ENCODE measurements at places on chromosomes 16 and 17.

GRCh38 chr17:58329810-58330537, 1.4 kb upstream of the TSPOAP1 start:
- peaks cover 45% of the 10 kb centered on the region for H3K36me3 ChIP-seq
- H3K4me3 ChIP-seq = peak overlapping the region; percentile 100
- DNase-seq = no peak
- H3K27ac ChIP-seq = peak overlapping the region; percentile 99
- peaks cover 2% of the 10 kb centered on the region for H3K27me3 ChIP-seq

GRCh38 chr16:54241525-54241924, 45.1 kb downstream of the IRX3 start:
- no peak overlapping the region for H3K4me3 ChIP-seq
- H3K27me3 ChIP-seq = peaks cover 4% of the 10 kb centered on the region
- H3K4me1 ChIP-seq = no peaks in the 10 kb centered on the region
- no peak overlapping the region for H3K27ac ChIP-seq
- no peak for DNase-seq

GRCh38 chr17:63407741-63408330, 38.3 kb downstream of the CYB561 start:
- no peaks in the 10 kb centered on the region for H3K27me3 ChIP-seq
- no peak overlapping the region for H3K27ac ChIP-seq
- peaks cover 2% of the 10 kb centered on the region for H3K4me1 ChIP-seq

DNA sequence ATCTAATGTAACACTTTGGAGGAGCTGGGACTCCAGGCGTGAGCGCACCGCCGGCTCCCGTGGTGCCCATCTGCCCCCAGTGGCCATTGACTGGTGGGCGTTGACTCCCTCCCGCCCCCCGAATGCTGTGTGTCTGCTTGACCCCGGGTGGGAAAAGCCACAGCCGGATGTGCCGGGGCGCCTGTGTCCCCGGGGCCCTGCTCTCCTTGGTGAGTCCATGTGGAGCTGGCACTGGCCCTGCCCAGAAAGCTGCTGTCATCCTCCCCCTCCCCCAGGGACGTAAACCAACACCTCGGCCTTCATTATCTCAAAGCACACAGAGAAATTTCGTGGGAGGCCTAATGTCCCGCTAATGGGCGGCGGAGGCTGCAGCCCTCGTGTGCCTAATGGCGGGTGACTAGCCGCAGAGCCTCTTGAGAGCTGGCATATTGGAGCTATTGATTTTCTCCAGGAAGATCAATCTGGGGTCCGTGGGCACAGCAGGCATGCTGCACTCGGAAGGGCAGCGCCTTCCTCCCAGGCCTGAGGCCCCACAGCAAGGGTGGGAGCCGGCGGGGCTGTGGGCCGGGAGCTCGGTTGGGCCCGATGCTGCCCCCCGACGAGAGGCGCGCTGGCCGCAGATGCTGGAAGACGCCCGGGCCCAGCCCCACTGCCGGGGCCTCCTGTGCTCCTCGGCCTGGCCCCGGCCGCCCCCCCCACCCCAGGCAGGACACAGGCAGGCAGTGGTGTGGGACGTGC, 4.0 kb upstream of the PERCC1 start:
- no peaks in the 10 kb centered on the region for H3K36me3 ChIP-seq
- H3K4me3 ChIP-seq = no peak overlapping the region
- H3K27ac ChIP-seq = no peak overlapping the region
- peaks cover 5% of the 10 kb centered on the region for H3K4me1 ChIP-seq
- no peaks in the 10 kb centered on the region for H3K27me3 ChIP-seq

- H3K4me3 ChIP-seq = no peak overlapping the region
- DNase-seq = no peak
- H3K4me1 ChIP-seq = no peaks in the 10 kb centered on the region
- H3K27me3 ChIP-seq = peaks cover 2% of the 10 kb centered on the region
- no peaks in the 10 kb centered on the region for H3K36me3 ChIP-seq
These were observed 98.0 kb downstream of the SHISA9 start for GRCh38 chr16:12999368-12999767.

DNA sequence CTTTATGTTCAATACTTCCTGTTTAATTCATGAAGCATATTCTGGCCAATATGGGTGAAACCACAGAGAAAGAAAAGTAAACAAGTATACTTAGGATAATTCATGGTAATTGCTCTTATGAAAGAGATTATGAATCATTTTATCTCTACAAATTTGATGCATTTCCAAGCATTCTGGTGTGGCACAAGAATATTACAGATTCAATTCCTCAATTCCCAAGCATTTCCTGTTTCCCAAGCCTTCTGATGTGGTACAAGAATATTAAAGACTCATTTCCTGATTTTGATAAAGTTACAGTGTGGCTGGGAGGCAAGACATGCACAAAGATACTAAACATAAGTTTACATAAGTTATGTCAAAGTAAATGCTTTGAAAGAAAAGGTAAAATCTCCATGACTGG, 126.1 kb upstream of the NUDT7 start:
- no peaks in the 10 kb centered on the region for H3K36me3 ChIP-seq
- no peaks in the 10 kb centered on the region for H3K4me1 ChIP-seq
- DNase-seq = no peak
- peaks cover 2% of the 10 kb centered on the region for H3K27me3 ChIP-seq
- no peak overlapping the region for H3K27ac ChIP-seq
- no peak overlapping the region for H3K4me3 ChIP-seq

DNA sequence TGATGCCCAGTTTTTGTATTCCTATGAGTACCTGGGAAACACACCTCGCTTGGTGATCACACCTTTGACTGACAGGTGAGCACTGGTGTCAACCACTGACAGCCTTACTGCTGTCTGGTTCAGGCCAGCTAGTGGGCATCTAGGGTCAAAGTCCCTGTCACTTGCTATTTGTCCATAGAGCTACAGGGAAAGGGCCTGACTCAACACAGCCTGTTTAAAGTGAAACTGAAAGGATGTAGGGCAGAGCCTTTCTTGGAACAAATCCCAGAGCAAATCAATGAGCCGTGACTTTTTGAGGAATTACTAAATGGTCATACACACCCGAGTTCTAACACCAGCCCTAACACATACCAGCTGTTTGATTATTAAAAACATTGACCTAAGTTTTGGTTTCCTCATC, 106.8 kb downstream of the DNAH9 start:
- DNase-seq = no peak
- H3K4me1 ChIP-seq = no peaks in the 10 kb centered on the region
- H3K36me3 ChIP-seq = no peaks in the 10 kb centered on the region
- no peaks in the 10 kb centered on the region for H3K27me3 ChIP-seq
- H3K27ac ChIP-seq = no peak overlapping the region

- no peak for DNase-seq
- no peak overlapping the region for H3K4me3 ChIP-seq
- no peaks in the 10 kb centered on the region for H3K4me1 ChIP-seq
- peaks cover 4% of the 10 kb centered on the region for H3K27me3 ChIP-seq
These were observed 343.0 kb upstream of the ZFHX3 start for GRCh38 chr16:73390936-73391335.

GRCh38 chr17:8896087-8896486, 28.6 kb upstream of the PIK3R6 start:
- DNase-seq = no peak
- no peaks in the 10 kb centered on the region for H3K27me3 ChIP-seq
- no peak overlapping the region for H3K27ac ChIP-seq
- H3K4me1 ChIP-seq = peaks cover 62% of the 10 kb centered on the region
- H3K4me3 ChIP-seq = no peak overlapping the region

DNA sequence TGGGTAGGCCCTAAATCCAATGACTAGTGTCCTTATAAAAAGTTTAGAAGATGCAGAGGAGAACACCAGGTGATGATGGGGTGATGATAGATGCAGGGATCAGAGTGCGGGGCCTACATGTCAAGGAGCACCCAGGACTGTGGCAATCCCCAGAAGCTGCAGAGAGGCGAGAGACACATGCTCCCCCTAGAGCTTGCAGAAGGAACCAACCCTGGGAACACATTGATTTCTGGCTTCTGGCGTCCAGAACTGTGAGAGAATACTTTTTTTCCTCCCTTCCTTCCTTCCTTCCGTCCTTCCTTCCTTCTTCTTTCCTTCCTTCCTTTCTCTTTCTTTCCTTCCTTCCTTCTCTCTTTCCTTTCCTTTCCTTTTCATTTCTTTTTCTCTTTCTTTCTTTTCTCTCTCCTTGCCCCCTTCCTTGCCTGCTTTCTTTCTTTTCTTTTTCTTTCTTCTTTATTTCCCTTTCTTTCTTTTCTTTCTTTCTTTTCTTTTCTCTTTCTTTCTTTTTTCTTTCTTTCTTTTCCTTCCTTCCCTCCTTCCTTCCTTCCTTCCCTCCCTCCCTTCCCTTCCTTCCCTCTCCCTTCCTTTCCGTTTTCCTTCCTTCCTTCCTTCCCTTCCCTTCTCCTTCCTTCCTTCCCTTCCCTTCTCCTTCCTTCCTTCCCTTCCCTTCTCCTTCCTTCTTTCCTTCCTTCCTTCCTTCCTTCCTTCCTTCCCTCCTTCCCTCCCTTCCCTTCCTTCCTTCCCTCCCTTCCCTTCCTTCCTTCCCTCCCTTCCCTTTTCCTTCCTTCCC, 134.3 kb downstream of the HAPSTR1 start:
- no peak overlapping the region for H3K4me3 ChIP-seq
- H3K36me3 ChIP-seq = no peaks in the 10 kb centered on the region
- DNase-seq = no peak
- H3K27me3 ChIP-seq = peaks cover 16% of the 10 kb centered on the region

DNA sequence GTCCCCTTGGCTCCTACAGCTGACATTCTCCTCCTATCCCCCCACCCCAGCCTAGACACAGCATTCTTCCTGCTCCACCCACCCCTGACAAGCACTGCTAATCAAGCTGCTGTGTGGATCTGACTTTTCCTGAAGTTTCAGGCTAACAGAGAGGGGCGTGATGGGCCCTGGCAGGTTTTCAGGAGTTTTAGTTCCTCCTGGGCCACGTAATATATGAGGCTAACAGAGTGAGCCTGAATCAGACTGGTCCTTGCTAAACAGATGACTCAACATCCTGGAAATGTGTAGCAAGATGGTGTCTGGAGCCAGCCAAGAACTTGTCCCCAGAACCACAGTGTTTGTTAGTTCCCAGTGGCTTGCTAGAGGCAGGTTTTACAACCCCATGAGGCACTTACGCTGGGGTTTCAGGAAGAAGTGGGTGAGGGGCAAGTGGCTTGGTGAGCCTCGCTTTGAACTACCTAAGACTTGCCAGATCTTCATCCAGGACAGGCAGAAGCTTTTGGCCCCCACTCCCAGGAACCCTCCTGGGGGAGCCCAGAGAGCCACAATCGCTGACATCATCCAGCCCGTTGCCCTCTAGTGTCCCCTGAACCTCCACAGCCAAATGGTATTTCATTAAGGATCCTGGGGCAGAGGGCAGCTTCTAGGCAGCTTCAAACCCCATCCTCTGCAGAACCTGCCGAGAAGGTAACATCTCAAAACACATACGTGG, 15.9 kb downstream of the TMEM92 start:
- H3K36me3 ChIP-seq = no peaks in the 10 kb centered on the region
- no peak for DNase-seq
- H3K4me1 ChIP-seq = no peaks in the 10 kb centered on the region
- no peak overlapping the region for H3K4me3 ChIP-seq
- H3K27me3 ChIP-seq = peaks cover 31% of the 10 kb centered on the region

GRCh38 chr16:88599825-88600538, 29.8 kb downstream of the ZC3H18 start:
- no peak for DNase-seq
- H3K36me3 ChIP-seq = peaks cover 65% of the 10 kb centered on the region
- no peaks in the 10 kb centered on the region for H3K27me3 ChIP-seq
- no peak overlapping the region for H3K27ac ChIP-seq
- H3K4me1 ChIP-seq = no peaks in the 10 kb centered on the region
- no peak overlapping the region for H3K4me3 ChIP-seq

DNA sequence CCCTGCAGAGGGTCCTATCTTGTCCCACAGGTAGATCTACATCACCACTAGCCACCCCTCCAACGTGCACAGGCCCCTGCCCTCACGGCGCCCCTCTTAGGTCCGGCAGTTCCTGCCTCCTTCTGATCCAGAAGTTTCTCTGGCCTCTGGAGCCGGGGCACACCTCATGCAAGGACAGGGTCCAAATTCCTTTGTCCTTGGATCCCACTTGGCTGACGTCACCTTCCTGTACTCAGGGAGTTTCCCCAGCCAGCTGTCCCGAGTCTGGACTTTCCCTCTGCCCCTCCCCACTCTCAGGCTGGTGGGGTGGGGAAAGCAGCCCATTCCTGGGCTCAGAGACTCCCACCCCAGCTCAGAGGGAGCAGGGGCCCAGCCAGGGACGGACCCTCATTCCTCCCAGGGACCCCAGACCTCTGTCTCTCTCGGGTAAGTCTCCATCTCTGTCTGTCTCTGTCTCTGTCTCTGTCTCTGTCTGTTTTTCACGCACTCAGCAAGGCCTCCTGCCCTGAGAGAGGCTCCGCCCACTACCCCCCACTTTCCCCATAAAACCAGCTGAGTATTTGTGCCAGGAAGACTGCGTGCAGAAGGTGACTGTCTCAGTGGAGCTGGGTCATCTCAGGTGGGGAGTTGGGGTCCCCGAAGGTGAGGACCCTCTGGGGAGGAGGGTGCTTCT, at the start of gene IL32:
Gene IL32 (plus strand): TSS at position 572 of the 673 bp plus-strand sequence. CDS start 172 bp downstream, outside the sequence.
- no peaks in the 10 kb centered on the region for H3K36me3 ChIP-seq
- no peaks in the 10 kb centered on the region for H3K27me3 ChIP-seq
- no peak within 1 kb of the TSS for H3K4me3 ChIP-seq
- H3K27ac ChIP-seq = no peak within 1 kb of the TSS
- peaks cover 9% of the 10 kb centered on the region for H3K4me1 ChIP-seq

GRCh38 chr17:74730491-74731346, 6.3 kb upstream of the RAB37 start:
- no peaks in the 10 kb centered on the region for H3K36me3 ChIP-seq
- H3K27me3 ChIP-seq = no peaks in the 10 kb centered on the region
- DNase-seq = no peak
- no peak overlapping the region for H3K27ac ChIP-seq
- peaks cover 15% of the 10 kb centered on the region for H3K4me1 ChIP-seq
- no peak overlapping the region for H3K4me3 ChIP-seq

- DNase-seq = peak; percentile 25
- H3K4me1 ChIP-seq = peaks cover 8% of the 10 kb centered on the region
- peaks cover 10% of the 10 kb centered on the region for H3K27me3 ChIP-seq
- no peak overlapping the region for H3K4me3 ChIP-seq
- no peak overlapping the region for H3K27ac ChIP-seq
- no peaks in the 10 kb centered on the region for H3K36me3 ChIP-seq
These were observed 60.7 kb upstream of the ADCY9 start for GRCh38 chr16:4176906-4177417.

DNA sequence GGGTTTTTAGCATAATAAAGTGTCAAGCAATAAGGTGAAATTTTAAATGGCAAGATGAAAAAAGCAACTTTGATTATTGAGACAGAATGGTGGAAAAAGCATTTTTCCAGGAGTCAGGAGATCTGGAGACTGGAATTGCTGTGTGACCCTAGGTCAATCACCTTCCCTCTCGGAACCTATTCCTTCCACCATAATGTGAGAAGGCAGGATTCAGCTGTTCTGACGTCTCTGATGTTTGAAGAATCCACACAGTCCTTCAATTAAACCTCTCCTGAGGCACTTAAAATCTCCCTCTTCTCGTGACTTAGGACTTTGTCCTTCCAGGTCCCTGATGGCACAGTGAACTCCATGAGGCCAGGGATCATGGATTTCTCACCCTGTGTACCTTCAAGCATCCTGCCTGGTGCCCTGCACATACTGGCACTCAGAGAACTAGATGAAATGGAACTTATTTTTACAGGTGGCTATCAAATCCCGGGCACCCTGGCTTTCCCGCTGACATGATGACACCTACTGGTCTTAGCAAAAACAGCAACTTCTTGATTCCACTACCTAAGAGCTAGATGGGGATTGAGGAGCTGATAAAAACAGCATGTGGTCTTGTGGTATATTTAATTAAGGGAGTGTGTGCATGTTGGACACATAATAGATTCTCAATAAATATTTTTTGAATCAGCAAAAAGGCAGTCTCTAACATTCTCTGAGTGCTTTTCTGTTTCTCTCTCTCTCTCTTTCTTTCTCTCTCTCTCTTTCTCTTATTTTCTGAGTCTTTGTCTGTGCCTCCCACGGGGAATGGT, 2.3 kb upstream of the CCDC182 start:
- no peak overlapping the region for H3K27ac ChIP-seq
- no peaks in the 10 kb centered on the region for H3K36me3 ChIP-seq
- DNase-seq = no peak
- peaks cover 7% of the 10 kb centered on the region for H3K27me3 ChIP-seq

Measured in activated B cell treated with CpG ODN at 0.5 μM for 24 hours (primary cell).